Hindlimb muscle (tissue), 1 donor: ENCODE measurements at places on chromosomes 7 and 10.

- no peak for DNase-seq
Measured at GRCh38 chr10:132628966-132629900, 91.6 kb downstream of the INPP5A start.

DNA sequence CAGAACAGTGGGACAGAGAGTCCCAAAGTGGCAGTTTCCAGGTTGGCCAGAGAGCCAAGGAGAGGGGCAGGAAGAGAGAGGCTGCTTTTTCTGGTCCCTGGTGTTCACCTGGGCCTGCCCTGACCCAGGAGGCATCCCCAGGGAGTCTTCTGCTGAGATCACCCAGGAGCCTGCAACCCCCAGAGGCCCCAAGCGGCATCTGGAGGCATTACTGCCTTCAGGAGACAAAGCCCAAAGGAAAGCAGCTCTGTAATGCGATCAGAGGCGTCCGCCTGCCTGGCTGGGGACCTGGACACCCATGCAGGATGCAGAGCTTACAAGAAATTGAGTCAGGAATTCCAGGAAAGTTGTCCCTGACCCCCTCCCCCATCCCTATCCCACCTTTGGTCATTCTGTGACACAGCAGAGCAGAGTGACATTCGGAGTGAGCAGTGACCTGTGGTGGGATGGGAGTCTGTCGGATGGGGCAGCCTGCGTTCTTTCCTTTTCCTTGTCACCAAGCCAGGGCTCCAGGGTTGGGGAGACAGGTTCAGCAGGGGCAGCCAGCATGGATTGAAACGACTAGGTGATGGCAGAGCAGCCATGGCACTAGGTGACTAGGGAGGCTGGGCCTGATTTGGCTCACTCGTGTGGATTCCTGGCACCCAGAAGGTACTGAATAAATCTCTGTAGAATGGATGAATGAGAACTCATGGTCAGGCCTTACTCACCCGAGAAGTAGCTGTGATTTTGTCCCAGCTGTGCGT, 10.4 kb downstream of the UNC5B start:
- DNase-seq, result no peak

DNA sequence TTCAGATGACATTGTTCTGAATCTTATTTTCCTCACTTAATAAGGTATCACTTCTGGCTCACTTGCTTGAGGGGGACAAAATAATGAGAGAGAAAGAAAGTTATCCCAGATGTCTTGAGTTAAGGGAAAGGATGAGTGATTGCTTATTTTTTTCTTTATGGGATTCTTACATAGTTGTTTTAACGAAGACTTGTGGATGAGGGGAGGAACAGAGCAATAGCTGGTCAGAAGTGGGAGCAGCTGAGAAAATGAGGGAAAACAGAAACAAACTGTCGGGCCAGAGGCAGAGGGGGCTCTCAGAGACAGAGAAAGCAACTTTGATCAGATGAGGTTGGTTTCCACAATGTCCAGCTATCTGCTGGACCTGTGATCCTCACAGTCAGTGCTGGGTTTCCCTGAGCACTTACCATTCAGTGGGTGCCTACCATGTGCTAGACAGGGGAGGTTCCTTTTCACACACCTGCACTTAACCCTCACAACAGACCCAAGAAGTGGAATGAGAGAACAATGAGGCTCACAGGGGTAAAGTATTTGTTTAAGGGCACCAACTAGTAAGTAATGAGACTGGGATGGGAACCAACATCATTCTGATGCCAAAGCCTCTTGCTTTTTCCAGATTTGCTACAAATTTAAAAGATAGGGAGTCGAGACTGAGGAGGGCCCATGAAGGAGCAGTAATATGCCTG, 64.2 kb downstream of the BICC1 start:
- no peak for DNase-seq

DNA sequence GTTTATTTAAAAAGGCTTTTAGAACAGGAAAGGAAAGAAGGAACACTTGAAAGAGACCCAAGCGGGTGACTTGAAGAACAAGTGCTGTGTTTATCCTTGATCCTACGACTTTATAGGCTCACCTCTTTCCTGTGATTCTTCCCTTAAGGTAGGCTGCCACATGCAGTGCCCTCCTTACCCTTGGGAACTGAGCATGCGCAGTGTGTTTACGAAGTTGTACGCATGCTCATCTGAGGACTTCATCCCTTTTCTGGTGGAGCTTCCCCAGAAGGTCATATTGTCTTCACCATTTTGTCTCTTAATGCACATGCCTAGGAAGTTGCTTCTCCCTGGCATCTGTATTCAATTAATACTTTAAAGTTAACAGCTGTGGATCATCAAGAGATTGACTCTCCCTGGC, 49.9 kb upstream of the VOPP1 start:
- no peak for DNase-seq

- DNase-seq, result no peak
Measured at GRCh38 chr10:117662751-117663540, 120.4 kb downstream of the EMX2 start.

DNA sequence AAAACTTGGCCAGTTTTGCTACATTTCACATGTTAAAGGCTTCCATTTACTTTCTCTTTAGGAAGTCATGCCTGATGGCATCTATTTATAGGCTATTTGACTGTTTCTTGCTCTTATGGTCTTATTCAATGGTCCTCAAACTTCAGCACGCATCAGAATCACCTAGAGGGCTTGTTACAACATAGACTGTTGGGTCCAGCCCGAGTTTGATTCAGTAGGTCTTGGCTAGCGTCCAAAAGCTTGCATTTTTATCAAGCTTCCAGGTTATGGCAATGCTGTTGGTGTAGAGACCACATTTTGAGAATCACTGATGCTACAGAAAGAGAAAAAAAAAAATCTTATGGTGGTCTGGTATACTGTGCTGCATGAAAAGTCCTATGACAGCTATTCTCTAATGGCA, 51.9 kb downstream of the MTPN start:
- DNase-seq, result no peak

DNA sequence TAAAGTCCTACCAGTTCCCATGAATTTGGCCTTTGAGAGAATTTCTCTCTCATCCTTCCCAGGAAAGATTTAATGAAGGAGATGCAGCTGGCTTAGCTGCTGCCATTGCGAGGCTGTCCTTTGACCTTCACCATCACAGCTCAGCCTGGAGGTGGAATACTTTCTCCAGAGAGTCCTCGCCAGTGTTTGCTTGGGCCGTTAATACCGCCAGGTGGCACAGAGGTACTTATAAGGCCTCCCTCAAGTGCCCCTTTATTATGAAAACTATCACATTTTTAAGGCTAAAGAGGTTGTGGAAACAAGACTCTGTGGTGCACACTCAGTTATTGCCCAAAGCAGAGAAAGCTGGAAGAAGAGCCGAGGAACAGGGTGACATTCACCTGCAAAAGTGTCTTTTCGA, 330.6 kb downstream of the CCSER2 start:
- no peak for DNase-seq

GRCh38 chr7:114418117-114418516, 3.5 kb downstream of the FOXP2 start:
- no peak for DNase-seq

- DNase-seq, result no peak
Measured at GRCh38 chr10:21090609-21091082, 193.5 kb upstream of the NEBL start.

GRCh38 chr10:93364966-93365365, 117.2 kb downstream of the MYOF start:
- DNase-seq, result no peak

GRCh38 chr7:44953156-44953555, 25.7 kb downstream of the MYO1G start:
- no peak for DNase-seq

DNA sequence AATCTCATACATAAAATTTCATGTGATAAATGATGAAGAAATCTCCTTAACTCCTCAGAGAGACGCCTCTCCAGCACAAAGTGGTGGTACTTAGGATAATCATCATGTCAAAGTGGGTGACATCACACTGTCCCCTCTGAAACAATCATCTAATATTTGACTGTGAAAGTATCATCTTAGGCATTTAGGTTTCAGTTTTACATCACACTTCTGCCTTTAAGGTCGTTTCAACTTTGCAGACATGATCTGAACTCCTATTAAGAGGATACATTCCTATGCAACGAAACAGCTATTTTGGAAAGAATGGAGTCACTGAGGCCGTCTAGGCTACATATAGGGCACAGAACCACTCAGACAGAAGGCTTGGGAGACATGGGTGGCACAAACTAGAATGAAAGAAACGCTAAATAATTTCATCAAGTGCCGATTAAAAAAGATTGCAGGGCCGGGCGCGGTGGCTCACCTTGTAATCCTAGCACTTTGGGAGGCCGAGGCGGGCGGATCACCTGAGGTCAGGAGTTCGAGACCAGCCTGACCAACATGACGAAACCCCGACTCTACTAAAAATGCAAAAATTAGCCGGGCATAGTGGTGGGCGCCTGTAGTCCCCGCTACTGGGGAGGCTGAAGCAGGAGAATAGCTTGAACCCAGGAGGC, 2.0 kb downstream of the VOPP1 start:
- no peak for DNase-seq

DNA sequence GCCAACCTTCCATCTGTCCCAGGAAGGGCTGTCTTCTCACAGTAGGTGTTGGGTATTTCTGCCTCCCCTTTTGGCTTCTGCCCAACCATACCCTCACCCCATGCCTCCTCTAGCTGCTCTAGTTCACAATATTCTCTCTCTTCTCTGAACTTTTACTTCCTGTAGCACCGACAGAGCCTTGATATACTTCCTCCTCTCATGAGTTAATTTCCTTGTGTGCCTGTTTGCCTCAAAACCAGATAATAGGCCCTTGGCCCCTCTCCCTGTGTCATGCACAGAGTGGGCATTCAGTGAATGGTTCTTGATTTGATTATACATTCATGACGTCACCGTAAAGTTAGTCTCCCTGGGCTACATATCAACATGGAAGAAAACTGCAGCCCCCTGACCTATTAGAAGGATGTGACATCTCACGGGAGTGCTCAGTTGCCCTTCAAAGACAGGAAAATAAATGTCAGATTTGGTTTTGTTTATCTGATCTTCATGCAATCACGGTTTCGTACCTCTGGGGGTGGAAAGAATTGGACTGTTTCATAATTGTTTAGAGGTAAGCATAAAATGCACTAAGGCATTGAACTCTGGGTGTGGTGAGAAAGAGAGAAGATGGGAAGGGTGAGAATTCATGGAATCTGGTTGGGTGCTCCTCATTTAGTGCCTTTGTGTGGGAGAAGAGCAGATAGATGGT, 127.7 kb downstream of the ITIH5 start:
- no peak for DNase-seq

DNA sequence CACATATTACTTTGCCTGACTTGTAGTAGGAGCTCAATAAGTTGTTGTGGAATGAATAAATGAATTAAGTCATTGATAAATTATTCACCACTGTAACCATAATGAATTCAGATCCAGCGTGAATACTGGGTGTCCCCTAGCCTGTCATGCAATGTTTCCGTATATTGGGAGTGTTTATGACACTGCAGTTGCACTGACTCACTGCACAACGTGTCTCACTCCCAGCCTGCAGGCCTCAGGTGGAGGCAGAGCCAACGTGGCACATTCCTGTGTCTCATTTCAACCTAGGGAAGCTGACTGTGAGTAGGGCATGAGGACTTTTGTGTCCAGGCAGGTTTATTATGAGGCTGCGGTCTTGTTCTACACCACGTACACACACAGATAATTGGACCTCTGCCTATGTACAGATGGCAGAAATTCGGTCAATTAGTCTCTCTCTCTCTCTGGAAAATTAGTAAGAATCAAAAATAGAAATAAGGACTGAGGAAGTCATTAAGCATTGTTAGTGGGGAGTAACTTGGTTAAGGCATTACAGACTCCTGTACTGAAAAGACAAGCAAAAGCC, 299.1 kb upstream of the IGFBP3 start:
- DNase-seq, result no peak

GRCh38 chr7:95921543-95921942, 149.2 kb downstream of the DYNC1I1 start:
- DNase-seq, result no peak

GRCh38 chr7:155203882-155204691, 93.6 kb upstream of the INSIG1 start:
- DNase-seq, result no peak

DNA sequence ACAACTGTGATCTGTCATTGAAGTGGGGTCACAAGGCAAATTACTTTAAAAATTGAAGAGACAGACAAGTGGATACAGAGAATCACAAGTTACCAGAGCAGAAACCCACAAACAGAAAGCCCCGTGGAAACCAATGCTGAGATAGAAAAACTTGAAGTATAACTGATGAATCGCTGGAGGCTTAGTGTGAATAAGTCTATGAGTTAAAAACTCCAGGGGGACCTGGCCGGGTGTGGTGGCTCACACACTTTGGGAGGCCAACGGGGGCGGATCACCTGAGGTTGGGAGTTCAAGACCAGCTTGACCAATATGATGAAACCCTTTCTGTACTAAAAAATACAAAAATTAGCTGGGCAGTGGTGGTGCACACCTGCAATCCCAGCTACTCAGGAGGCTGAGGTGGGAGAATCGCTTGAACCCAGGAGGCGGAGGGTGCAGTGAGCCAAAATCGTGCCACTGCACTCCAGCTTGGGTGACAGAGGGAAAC, 69.7 kb upstream of the ZNRF2 start:
- DNase-seq, result no peak

DNA sequence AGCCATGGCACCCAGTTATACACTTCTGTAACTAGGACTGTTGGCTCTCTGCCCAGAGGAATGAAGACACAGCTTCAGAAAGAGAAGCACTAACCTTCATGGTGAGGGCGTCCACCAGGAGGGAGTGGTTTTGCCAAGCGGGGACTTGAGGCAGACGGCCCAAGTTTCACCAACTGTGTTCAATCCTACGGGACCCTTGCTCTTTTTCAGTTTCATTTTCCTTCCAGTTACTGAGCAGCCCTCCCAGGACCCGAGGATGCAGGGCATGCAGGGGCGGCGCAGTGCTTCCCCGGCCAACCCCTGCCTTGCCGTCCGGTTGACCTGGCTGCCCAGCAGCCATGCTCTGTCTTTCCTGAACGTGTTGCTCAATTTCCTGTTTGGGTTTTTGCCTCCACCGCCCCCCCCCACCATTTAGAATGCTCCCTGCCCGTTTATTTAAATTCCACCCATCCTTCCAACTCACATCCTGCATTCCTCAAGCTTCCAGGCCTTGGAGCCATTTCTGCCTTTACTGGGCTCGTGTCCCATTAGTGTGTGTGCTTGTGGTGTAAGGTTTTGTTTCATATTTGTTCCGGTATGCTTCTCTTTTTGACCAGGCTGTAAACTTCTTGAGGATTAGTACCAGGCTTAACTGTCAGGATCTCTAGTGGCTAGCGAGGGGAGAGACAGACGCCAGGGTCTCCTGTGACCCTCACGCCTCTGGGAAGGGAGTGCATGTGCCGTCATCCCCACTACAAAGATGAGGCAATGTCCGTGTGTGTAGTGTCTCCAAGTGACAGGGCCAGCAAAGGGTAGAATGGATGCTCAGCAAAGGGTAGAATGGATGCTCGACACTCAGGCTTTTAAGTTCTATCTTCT, 31.6 kb downstream of the IL15RA start:
- peak; percentile 89 for DNase-seq

DNA sequence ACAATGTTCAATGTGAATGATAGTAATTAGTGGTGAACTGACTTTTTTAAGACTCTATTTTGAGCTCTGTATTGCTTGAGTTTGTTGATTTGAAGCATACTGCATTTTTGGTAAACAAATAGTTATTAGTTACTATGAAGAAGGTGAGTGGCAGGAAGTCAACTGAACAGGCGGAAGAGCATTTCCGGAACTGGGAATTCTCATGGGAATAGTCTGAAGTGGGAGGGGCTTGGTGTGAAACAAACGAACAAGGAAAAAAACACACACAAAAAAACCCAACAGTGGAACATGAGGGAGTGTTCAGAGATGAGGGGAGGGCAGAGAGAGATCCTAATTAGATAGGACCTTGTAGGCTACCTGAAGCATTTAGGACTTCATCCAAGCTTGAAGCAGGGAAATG, 43.9 kb upstream of the C1QL3 start:
- DNase-seq, result no peak
